ENCODE measurements at places on chromosomes 12 and 14.

DNA sequence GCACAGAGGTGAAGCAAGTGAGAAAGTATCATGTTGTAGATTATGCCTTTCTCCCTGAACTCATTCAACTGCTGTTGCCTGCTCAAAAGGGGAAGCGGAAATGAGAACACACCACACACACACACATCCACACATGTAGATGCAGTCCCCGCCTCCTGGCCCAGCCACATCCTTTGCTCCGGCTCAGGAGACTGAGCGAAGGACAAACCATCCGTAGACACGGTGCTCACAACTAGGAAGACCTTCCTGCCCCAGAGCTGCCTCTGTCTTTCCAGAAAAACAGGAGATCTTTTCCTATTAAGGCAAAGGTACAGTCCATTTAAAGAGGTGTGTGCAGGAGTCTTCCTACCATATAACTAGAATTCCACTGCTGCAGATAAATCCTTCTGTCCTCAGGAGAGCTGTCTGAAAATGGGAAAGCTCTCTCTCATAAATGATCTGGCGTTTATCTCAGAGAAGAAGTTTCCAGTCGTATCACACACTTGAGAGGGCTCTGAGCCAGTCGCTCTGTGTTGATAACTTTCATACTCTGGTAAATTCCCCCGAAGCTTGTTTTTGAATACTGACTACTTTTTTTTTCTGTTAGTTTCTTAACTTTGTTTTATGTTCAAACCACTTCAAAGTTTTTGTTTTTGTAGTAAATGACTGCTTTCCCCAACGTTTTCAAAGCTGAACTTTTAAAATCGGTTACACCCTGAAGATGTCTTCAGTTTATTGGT lies at the start of gene TESPA1:
Gene TESPA1 (minus strand): TSS at position 105 of the 719 bp plus-strand sequence. CDS start 10,200 bp downstream, outside the sequence.
- peak; percentile 56 for DNase-seq

GRCh38 chr12:94103986-94104385 lies 44.4 kb upstream of the PLXNC1 start:
- DNase-seq = no peak

DNA sequence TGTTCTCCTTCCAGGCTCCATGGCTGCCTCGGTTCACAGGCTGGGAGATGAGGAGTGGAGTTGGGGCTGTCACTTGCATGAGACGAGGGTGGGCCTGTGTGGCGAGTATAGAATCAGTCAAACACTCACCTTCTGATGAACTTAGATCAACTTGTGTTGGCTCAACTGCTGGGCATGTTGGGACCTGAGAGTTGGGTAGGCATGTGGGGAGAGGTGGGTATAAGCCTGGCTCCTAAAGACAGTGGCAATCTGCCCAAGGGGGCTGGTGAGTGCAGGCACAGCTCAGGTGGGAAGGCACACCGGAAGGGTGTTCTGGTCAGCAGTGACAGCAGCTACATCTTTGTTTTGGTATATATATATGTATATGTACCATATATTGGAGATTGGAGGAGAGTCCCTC lies 30.1 kb upstream of the TDRD9 start:
- DNase-seq = no peak

- no peak for DNase-seq
Measured at GRCh38 chr12:83190631-83191390, 504.1 kb downstream of the TMTC2 start.

- DNase-seq = no peak
Measured at GRCh38 chr14:68306934-68307789, 485.7 kb downstream of the ZFP36L1 start.

DNA sequence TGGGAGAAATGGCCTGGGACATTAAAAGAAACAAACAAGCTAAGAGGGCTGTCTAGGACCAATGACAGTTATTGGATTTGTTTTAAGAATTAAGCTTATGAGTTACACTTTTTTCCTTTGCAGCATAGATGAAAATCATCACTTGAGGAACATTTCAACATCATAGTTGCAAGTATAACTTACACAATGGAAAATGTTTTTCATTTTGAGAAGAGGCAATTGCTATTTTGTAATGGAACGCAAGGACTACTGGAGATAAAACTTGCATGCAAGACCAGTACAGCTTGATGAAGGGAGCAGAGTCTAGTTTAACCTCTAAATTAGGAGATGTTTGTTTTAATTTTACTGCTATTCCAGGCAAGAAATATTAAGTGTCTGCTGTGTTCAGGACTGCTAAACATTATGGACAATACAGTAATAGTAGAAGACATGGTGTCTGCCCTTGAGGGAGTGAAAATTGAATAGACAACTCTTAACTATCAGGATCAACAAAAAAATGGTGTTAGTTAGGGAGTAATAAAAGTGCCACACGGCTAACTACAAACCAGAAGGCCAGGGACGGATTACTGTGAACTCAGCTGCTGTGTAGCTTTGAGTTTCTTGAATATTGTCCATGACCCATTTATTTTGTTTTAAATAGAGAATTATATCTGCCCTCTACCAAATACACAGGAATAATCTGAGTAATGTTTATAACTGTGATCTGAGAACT lies 374.5 kb downstream of the RAD51B start:
- DNase-seq = no peak

- DNase-seq = no peak
Measured at GRCh38 chr14:68705741-68706283, 87.1 kb downstream of the ZFP36L1 start.

GRCh38 chr14:74211945-74212580 lies 27.2 kb upstream of the VSX2 start:
- DNase-seq = no peak

GRCh38 chr12:94078138-94078723 lies 70.1 kb upstream of the PLXNC1 start:
- no peak for DNase-seq

DNA sequence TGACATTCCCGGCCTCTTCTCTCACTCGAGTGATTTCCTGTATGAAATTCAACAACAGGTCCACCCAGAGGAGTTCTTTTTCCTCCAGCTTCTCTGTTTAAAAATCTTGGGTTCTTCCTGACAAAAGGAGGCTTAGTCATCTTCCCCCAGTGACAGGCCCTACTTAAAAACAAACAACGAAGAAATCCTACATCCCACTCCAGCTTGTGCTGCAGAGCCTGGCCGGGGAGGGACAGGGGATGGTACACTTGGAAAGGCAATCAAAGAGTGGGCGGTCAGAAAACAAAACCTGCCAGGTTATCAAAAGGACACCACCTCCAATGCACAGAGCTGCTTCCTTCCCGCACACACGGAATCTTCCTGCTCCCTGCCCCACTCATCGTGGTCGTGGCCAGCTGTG lies 101.3 kb downstream of the CACNA1C start:
- no peak for DNase-seq

DNA sequence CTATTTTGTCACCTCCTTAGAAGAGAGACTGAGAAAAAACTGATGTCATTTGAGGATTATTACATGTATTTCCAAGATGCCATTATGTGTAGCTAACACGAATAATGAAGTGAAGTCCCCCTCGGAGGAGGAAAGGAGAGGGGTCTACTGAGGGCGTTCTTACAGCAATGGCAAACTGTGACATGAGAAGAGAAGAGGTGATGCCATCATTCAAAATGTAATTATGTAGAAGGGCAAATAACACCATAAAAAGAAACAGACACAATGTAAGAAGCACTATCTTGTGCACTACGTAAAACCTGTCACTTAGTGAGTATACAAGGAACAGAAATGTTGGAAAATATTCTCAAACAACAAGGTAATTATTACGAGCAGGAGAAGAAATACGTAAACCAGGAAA lies 126.5 kb downstream of the NELL2 start:
- no peak for DNase-seq

- no peak for DNase-seq
Measured at GRCh38 chr12:21483531-21483930, 17.9 kb downstream of the RECQL start.

DNA sequence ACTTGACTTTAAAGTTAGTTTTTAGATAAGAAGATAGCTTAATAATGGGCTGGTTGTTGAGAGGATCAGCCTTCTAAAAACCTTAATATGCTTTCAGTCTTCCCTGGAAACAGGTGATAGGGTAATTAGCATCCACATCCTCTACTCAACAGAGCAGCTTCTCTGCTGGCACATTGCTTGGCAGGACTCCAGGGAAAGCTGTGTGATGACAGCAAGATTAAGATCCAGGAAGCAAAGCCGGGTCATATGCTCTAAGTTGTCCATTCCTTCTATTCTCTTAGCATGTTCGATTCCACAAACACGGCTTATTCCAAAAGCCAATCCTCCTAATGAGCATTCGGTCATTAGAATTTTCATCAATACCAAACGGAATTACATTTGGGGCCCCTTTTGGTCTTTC lies 87.0 kb downstream of the HMGA2 start:
- DNase-seq = no peak

GRCh38 chr12:105316931-105317852 lies 13.3 kb upstream of the C12orf75 start:
- no peak for DNase-seq

- no peak for DNase-seq
Measured at GRCh38 chr14:61472011-61472672, 150.8 kb downstream of the PRKCH start.

DNA sequence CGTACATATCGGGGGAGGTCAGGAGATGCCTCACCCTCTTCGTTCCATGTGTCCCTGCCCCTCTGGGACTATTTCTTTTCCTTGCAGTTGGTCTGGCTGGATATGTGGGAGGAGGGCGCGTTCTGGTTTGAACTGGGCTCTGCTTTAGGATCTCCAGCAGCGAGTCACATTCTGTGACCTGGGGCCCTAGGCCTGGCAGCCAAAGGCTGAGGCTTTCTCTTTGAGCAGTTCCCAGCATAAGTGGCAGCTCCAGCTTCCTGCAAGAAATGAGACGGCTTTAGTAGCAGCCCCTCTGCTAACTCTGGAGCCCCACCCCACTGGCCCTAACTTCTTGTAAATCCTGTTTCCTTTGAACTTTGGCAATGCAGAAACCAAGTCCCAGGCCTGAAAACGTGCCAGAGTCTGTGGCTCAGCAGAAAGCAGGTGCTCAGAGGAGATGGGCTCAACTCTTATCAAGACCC lies 274.8 kb downstream of the DPF3 start:
- DNase-seq = no peak

All from activated naive CD8-positive, alpha-beta T cell treated with anti-CD3 and anti-CD28 coated beads, Interleukin-2, amount 50 U/mL, for 16 hours (primary cell).